ENCODE measurements at places on chromosomes 4 and X.

GRCh38 chr4:28277931-28278330, 1417.3 kb downstream of the STIM2 start:
- DNase-seq: no peak

DNA sequence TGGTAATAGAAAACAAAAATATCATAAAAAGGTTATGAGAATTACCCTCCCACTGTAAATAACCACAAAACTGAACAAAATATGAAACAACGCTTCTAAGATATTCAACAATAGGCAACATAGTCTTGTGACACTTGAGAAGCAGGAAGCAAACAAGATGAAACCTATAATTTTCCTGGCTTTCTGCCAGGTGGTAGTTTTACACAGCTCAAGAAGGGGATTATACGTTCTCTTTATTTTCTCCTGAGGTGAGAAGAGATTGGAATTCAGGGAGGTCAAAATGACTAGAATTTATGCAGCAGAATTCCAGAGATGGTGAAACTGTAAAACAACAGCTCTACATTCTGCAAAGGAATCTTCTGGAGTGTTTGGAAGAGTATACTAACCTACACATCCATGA, 186.0 kb downstream of the HHIP start:
- DNase-seq: no peak

- no peak for DNase-seq
Measured at GRCh38 chrX:2147928-2148327, 352.8 kb downstream of the DHRSX start.

- DNase-seq: no peak
Measured at GRCh38 chr4:154686838-154687237, 57.0 kb upstream of the LRAT start.

DNA sequence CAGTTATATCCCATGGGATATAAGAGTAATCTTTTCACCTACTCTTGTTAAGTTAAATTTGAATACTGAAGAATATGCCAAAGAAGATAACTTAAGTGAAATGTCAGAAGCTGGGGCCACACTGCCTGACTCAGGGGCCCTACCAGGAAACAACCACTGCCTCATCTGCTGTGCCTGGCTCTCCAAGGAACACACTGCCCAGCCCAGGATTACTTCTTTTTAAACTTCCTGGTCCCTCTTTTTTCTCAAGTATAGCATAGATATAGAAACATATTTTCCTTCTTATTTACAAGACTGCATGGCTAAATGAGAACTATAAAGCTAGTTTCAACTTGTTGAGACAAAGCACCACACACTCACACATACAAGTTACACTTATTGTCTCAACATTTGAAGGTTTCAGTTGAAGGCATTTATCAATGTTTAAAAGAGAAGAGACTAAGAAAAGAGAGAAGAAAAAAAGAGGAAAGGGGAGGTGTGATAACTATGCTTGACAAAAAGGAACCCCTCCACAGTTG, 45.2 kb downstream of the MAML3 start:
- no peak for DNase-seq

GRCh38 chr4:149108626-149109025, 666.4 kb upstream of the NR3C2 start:
- no peak for DNase-seq

DNA sequence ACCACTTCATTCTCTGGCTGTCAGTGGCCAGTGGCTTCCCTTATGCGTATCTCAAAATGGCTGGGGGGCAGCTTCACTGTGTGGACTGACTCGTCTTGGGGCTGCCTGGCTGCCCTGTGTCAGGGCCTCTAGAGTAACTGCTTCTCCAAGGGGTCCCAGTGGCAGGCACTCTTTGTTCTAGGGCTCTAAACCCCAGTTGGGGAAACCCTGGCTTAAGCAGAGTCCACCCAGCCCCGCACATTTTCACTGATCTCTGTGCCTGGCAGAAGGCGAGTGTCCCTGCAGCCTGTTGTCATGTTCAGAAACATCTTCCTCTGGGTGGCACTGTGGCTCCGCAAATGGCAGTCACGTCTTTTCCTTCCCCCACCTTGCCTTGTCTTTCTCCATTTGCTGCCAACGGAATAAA, 59.7 kb downstream of the NBDY start:
- no peak for DNase-seq

DNA sequence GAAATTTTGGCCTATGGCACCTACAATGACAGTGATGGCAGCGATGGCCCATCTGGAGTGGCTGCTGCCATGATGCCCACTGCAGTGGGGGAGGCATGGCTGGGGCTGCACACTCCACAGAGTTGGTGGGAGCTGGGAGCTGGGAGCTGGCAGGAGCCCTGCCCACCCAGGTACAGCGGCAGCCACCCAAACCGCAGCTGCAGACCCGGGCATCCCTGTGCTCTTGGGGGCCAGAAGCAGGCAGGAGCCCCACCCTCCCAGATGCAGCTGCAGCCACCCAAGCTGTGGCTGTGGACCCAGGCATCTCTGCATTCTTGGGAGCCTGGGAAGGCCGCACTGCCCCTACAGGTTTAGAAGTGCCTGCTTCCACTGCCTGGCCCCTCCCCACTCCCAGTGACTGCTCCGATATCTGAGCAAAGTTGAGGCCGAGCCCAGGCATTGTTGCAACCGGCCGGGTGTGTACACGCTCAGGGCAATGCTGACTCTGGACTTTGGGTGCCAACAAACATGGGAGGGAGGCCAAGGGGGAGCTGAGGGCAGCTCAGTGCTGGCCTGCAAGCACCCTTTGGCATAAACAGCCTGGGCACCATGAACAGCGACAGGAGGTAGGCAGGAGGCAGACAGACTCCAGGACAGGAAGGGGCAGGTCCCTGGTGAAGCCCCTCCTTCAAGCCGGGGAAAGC, 82.8 kb downstream of the PPP4R3C start:
- no peak for DNase-seq

- no peak for DNase-seq
Measured at GRCh38 chr4:141768954-141769353, 132.6 kb downstream of the IL15 start.

DNA sequence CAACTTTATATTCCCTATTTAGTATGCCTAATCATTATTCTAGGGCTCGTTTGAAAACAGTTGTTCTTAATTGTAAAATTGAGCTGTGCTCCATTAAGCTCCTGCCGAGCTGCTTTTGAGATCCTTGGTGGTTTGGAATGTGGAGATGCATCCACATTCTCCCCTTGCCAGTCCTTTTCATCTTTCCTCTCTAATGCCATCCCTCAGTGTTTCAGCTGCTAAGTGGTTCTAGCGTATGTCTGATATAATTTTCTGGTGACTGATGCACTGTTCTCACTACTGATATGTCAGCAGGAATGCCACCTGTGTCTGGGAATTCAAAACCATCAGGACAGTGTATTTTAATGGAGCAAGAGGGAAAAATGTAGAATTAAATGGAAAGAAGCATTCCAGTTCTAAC, 1085.0 kb downstream of the CCSER1 start:
- no peak for DNase-seq

GRCh38 chrX:38664285-38664684, 102.9 kb downstream of the TSPAN7 start:
- DNase-seq: no peak

GRCh38 chrX:111322231-111322855, 52.1 kb upstream of the CAPN6 start:
- no peak for DNase-seq

DNA sequence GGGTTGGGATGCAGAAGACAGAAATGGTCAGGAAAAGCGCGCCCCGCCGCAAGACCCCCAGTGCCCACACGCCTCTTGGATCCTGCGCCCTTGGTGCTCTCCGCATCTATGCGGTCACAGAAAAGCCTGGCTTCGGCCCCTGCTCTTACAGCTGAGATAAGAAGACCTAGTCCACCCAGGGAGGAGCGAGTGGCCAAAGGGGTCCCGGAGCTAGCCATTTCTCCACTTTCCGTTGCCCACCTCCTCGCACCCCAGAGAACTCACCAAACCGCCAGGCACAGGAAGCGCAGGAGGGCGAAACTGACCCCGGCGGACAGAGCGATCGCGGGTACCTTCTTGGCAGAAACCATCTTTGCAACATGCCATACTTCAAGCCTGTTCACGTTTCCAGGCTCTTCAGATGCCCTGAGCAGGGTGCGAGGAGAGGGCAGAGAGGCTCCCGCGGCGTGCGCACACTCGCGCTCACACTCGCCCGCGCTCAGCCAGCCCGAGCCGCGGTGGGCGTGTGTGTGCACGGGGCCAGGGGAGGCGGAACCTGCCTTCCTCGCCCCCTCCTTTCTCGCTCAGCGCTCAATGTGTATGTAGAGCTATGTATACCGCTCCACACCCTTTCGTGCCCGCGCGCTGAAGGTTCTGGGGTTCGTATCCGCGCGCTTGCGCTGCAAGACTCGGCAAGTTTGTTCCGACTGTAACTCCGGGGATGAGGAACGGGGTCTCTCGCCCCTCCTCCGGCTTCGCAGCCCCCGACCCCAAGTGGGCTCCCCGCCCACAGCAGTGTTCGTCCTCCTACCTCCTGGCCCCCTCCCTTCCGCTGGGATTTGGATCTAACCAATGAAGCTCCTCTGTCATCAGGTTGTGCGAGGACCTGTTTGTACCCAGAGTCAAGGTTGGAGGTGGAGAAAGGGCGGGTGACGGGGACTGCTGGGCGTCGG, at the start of gene GABRA4:
Gene GABRA4, minus strand, starts transcription at position 507 of the 932 bp plus-strand sequence. Its CDS starts 157 bp downstream, at position 350.
- DNase-seq: no peak

GRCh38 chrX:136879001-136879687, 1.4 kb downstream of the RBMX start:
- no peak for DNase-seq

DNA sequence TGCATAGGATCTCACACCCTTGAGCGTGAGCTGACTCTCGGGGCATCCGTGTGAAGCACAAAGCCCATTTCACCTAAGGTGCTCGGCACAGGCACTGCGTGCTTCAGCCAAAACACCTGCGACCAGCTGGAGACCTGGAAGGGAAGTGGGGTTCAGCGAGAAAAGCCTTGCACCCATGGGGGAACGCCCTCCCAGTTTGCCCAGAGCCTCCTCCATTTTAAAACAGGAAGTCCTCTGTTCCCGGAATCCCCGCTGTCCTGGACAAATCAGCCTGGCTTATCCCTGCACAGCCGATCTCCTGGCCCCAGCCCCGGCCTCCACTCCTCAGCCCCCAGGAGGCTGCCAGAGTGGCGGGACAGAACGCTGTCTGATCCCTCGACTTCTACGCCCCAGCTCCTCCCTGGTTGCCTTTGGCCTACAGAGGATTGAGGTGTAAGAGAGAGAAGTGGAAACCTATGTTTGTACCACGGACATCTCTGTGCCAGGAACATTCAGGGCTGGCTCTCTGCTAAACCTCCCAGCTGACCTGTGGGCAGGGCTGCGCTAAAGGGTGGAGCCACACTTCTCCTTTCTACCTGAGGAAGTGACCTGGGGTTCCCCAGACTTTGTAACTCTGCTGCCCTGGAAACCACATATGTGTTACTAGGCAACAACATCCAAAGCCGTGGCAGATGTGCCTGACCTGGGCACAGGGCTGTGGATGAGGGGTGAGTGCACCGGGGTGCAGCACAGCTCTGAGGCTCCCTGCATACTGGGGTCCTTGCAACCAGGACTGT, 3.8 kb upstream of the C4orf50 start:
- DNase-seq: no peak

- DNase-seq: no peak
Measured at GRCh38 chr4:123232439-123232838, 164.2 kb upstream of the SPRY1 start.

GRCh38 chrX:149207518-149207917, 297.6 kb downstream of the IDS start:
- no peak for DNase-seq

GRCh38 chr4:3190549-3190948, 58.4 kb upstream of the MSANTD1 start:
- DNase-seq: no peak

GRCh38 chr4:142348613-142349021, 497.5 kb downstream of the INPP4B start:
- DNase-seq: no peak

GRCh38 chr4:184782731-184783373, 42.9 kb downstream of the ACSL1 start:
- DNase-seq: no peak

DNA sequence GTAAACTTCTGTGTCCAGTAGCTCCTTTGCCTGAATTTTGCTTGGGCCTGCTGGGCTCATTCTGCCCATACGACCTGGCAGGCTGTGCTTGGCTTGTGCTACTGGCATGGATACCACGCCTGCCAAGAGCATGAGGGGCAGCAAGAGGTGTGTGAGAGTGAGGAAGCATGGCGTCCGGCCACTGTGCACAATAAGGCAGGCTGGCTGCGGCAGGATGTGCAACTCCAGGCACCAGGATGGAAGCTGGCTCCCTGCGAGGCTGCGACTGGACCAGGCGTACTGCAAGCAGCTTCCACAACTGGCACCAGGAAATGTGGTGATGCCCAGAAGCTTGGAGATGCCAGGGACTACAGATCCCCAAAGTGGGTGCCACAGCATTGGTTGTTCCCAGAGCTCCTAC, 709.3 kb downstream of the PCDH18 start:
- no peak for DNase-seq

DNA sequence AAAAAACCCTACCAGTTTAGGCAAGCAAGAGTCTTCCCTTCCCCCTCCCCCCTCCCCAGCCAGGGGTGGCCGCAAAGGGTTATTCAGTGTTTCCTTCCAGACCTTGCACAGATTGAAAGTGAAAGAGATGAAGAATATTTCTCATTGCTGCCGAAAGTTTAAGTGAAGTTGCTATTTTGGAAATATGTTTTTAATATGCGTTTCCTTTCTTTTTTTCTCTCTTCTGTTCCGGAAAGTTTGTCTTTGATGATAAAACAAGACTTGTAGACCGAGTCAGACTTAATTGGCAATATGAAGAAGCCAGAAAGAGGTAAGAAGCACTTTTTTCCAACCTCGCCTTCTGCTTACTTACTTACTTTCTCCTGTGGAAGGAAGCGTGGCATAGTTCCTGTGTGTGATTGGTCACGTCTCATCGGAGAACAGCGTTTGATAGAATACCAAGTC, 58.5 kb upstream of the CLCN4 start:
- no peak for DNase-seq

GRCh38 chr4:34709564-34709963, 1534.8 kb downstream of the ARAP2 start:
- DNase-seq: no peak

DNA sequence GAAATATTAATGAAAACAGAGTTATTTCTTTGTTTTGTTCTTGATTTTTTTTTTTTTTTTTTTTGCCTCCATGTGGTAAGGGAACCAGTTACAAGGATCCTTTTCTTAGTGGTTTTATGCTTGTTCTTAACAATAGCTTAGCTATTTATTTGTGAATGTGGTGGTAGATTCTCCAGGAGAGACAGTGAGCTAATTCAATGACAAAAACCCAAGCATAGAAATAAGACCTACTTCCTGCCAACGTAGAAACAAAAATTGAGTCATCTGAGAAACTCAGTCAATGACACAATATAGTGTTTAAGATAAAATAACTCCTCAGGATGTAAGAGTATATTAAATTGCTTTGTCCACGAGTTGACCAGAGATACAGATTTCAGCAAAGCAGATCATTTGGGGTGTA, 863.8 kb upstream of the PABPC4L start:
- DNase-seq: no peak

GRCh38 chr4:67571975-67572374, 13.4 kb downstream of the STAP1 start:
- DNase-seq: no peak

DNA sequence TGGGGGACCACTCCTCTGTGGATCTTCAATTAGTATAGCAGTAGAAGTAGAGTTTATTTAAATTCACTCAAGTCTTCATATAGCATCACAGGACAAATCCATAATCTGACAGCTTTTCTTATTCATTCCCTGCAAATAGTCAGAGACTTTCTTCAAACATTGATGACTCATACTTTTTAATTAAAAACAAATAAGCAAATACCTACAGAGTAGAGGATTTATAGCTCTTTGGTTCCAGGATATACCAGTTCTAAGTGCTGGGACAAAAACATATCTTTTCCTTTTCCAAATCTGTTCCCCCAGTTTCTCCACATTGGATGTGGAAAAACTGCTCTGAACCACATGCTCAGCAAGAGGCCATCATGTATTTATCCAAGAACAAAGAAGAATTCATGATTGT, 24.1 kb downstream of the EMCN start:
- no peak for DNase-seq

All from GM12892 (cell line).